Thoracic aorta (tissue), 2 donors: ENCODE measurements at places on chromosomes 12 and 14.

DNA sequence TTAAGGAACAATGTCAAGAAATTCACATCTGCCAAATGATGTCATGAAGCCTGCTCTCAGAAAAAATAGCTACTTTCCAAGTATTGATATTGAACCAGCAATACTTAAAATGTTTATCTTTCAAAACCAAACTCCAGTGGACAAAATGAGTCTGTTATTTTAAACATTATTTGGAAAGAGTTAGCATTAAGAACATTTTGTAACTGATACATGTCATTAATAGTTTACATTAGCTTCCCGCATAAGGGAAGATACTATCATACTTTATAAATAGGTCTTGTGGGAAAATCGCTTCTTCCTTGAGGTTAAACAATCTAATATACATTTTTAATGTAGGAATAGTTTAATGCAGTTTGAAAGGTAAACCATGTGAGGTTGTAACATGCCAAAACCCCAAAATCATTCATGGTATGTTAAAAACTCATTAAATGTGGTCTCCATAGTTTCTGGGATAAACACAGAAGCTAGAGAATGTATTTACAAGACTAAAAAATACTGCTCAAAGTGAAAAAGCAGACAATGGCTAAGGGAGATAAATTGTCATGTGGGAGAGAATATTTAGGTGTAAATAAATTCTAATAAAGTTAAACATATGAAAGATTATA, 73.4 kb upstream of the ATP2B1 start:
- DNase-seq, result no peak

GRCh38 chr14:70896981-70897380, 10.3 kb upstream of the PCNX1 start:
- DNase-seq, result no peak

GRCh38 chr14:78834766-78835451, 664.7 kb downstream of the NRXN3 start:
- no peak for DNase-seq

DNA sequence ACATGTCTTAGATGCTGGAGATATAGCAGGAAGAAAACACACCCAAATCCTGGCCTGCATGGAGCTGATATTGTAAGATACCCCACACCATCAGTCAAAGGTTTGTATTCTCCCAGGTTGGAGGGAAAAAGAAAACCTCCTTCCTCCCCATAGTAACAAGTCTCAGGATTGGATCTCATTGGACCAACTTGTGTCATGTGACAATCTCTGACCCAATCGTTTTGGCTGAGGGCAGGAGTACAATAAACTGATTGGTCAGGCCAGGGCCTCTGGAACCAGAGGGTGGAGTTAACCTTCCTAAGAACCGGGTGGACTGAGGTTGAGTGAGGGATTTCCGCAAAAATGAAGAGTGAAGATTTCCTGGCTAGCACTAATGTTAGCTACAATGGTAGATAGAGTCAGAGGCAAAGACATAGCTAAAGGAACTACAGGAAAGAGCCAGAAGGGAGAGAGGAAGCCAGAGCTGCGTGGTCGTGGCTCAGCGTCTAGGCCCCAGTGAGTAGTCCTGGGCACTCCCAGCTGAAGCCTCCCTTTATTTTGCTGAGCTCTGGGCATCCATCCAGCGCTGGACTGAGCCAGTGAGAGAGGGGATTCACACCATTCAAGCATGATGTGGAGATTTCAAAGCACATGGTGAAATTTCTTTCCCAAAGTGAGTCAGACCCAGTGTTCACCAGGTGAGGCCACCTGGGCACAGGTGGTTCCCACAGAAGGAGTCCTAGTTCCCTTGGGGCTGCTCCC, 219.9 kb downstream of the AACS start:
- no peak for DNase-seq

GRCh38 chr14:74667758-74668157, 45.1 kb downstream of the AREL1 start:
- no peak for DNase-seq

DNA sequence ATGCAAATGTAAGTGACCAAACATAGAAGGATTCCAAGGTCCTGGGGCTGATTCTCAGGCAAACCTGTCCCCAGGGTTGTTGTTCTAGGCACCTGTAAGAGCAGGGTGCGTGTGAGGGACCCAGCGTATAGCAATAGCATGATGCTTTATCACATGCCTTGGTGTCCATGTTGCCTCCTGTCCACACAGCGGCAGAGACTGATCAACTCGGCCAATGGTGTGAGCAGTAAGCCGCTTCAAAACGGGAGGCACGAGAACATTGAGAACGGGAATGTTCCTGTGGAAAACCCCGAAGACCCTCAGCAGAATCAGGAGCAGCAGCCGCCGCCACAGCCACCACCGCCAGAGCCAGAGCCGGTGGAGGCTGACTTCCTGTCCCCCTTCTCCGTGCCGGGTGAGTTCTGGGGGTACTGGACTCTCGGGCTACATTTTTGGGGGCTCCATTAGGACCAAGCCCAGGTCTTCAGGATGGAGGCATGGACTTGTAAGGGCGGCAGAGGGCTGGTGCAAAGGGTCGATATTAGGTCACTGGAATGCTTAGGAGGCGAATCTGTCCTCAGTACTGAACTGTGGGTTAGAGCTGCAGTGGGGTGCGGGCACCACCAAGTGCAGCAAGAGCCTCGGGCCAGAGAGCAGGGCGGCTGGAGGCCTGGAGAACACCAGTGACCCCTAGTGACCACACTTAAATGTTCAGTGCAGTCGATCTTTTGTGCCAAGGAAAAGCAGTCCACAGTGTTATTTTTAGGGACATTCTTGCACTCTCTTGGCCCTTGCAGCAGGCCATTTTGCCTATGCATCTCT, 57.2 kb upstream of the RIN3 start:
- no peak for DNase-seq

DNA sequence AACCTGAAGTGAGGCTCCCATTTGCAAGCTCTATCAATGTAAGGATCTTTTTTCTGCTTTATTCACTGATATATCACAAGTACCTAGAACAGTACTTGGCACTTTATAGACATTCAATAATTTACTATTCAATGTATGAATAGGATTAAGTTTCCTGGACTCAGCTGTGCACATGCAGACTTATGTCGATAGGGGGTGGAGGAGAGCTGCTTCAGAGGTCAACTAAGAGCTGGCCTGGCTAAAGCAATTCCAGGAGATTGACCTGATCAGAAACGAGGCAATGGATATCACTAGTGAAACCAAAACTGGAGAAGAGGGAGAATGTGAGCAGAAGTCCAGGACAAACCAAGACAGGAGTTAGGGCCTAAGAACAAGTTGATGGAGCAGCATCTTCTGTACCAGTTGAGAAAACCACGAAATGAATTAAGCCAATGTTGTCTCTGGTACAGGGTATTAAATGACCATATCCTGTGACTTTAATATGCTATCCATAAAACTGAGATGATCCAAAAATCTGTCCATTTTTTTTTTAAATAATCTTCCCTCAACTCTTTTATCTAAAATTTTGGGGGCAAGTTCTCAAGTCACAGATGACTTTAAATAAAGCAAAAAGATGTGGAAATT, 169.2 kb downstream of the PIK3C2G start:
- DNase-seq, result no peak

DNA sequence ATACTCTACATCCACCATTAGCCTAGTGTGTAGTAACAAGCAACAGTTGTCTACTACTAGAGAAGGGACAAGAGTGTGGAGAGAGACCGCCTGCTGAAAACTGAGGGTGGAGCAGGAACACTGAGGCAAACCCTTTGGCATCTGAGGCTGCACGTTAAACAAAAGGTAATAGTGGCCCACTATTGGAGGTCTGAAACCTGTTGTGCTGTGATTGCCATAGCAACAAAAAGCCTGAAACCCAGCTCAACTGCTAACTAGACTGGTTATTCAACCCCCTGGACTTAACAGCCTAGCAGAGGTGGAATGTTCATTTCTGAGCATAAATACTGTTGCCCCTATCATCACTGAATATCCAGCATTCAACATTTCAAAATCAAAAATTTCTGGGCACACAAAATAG, 43.0 kb downstream of the PPP4R4 start:
- no peak for DNase-seq

- no peak for DNase-seq
These were observed 38.1 kb upstream of the CAPRIN2 start for GRCh38 chr12:30792648-30793499.

DNA sequence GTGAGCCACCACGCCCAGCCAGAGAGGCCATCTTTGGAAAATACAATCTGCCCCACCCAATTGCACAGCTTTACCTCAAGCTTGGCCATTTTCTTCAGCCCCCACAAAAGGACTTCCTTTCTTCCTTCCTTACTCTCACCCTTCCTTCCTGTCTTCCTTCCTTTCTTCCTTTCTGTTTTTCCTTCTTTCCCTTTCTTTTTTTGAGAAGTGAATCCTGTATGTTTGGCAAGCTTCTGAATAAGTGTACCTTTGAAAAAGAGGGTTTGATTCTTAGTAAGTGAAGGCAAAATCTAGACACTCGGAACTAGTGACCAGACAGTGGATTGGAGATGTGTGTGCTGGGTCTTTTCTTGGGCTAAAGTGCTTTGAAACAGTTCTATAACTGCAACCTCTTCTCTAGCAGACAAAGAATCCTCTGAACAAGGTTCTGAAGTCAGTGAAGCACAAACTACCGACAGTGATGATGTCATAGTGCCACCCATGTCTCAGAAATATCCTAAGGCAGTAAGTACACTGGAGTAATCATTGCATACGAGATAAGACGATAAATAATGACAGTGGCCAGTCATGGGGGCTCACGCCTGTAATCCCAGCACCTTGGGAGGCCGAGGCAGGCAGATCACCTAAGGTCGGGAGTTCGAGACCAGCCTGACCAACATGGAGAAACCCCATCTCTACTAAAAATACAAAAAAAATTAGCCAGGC, 49.5 kb downstream of the SUPT16H start:
- no peak for DNase-seq

DNA sequence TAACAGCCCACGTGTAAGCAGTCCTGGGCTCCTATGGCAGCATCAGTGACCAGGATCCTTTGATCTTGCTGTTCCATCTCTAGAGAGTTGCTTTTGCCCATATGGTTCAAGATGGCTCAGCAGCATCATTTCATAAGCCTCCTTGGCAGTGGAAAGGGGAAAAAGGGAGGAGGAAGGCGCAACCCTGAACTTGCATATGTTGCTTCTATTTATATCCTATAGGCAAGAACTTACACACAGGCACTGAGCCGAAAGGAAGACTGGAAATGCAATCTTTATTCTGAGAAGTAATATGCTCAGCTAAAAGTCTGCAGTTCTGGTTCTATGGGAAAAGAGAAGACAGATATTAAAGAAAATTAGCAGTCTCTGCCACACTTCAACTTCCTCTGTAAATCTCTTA, 167.7 kb upstream of the PLXNC1 start:
- DNase-seq, result no peak

DNA sequence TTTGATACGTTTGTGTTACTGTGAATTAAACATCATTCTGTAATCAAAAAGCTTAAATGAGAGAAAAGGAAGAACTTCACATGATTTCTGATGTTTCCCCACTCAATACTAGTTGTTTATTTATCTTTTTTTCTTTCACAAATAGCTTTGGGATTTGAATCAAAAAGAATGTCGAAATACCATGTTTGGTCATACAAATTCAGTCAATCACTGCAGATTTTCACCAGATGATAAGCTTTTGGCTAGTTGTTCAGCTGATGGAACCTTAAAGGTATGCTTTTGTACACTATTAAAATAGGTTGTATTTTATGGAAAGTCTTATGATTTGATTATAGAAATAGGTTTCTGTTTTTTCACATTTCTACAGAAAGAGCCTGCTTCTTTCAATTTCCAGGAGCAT, 41.5 kb downstream of the APAF1 start:
- DNase-seq, result no peak

- DNase-seq, result no peak
These were observed 11.9 kb downstream of the SCNN1A start for GRCh38 chr12:6363330-6364043.

DNA sequence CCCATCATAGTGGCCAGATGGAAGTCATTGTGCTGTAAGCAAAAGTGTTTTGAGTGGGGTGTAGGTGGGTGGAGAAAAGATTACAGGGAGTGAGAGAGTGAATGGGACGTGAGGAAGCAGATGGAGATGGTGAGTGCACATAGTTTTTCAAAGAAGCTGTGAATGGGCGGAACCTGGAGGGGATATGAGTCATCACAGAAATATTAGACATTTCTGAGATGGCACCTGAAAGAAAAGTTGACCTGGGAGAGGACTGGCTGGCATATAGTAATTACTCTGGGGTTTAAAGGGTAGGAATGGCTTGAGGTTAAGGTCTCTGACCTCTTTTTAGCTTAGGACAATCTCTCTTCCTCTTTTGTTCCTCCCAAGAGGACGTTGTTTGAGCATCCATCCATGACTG, 50.5 kb downstream of the ANO4 start:
- DNase-seq, result no peak

DNA sequence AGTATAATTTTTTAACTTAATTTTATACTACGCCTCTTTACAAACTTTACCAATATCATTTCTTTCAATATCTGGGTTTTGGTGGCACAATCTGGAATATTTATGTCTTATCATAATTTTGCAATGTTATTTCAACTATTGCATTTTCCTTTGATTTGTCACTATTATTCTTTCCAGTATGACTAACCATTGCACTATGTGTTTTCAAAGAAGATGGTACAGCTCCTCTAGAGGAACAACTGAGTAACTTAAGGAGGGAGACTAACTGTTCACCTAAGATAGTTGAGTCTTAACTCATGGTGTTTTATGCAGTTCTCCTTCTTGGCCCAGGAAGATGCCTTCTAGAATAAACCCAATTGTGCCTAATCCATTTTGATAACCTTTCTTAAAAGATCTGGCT, 60.5 kb upstream of the KIF21A start:
- no peak for DNase-seq

DNA sequence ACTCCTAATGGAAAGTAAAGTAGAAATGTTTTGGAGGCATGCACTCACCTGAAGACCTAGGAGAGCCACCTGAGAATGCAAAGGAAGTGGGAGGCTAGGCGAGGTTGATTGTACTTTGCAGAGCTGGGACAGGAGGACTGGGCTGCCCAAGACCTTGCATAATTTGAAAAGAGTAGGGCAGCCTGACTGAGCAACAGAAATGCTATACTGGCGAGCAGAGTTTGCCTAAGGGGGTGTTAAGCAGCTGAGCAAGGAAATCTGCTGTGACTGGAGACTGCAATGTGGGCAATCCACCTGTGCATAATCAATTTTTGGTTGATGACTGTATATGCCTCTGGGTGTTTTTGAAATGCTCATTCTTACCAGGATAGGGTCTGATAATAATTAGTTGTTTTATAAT, 834.1 kb downstream of the TRHDE start:
- DNase-seq, result no peak

DNA sequence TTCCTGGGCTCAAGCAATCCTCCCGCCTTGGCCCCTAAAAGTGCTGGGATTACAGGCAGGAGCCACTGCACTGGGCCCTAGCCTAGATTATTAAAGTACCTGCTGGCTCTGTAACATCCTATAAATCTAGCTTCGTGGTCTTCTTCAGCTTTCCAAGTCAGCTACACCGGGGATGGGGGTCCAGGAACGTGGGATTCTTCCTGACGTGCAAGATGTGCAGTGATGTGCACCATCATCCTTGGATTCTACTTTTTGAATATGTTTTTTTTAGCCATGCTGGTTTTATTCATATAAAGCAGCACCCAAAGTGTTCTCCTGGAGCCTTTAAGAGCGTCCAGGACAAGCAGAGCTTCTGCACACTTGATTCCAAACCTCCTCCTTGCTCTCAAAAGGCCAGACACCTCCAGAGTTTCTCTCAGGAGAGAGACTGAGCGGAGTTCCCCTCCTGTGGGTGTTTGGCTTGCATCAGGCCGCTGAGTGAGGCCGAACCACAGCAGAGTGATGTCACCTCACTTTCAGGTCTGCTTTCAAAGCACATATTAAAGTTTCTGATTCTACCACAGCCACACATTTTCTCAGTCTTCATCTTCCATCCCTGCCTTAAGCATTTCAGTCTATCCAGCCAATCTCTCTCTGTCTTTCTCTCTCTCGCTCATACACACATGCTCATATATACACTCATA, 33.4 kb downstream of the VCPKMT start:
- no peak for DNase-seq

- no peak for DNase-seq
These were observed 25.1 kb downstream of the DYRK4 start for GRCh38 chr12:4587108-4587507.
